ENCODE measurements at places on chromosomes 2 and 18.

- no peak for DNase-seq
Measured at GRCh38 chr2:59936048-59936447, 617.4 kb downstream of the BCL11A start.

DNA sequence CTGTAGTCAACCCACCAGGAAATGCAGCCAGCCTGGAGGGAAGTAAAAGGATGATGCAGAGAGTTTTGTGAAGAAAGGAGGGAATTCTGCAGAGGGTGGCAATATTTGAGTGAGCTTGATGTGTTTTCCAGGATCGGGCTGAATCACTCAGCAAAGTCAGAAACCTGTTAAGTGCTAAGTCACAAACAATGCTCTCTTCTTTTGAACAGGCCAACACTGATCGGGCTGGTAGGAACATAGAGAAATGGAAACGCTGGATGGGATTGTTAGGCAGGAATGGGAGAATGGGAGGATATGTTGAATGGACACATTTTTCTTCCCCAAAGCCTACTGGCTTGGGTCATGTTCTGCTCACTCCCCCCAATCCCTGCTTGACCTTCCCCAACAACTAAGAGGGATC is 36.6 kb downstream of the KCNS3 start:
- no peak for DNase-seq

GRCh38 chr18:76453057-76453561 is 41.9 kb downstream of the ZNF516 start:
- DNase-seq, result peak; percentile 12

DNA sequence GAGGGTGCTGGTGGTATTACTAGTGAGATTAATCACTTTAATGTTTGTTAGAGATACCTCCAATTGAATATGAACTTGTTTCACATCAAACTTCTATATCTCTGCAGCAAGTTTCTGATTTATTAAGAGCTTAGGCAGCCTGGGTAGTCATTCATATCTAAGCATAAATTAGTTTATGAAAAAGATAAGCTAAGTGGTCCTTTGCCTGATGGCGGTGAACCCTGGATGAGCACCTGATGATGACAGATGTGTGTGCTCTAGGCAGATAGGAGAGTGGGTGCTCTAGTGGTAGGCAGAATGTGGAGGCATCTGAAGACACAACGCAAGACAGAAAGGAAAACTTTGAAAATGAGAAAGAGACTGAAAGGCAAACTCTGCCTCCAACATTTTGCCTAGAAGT is 5.0 kb downstream of the FKBP7 start:
- no peak for DNase-seq

DNA sequence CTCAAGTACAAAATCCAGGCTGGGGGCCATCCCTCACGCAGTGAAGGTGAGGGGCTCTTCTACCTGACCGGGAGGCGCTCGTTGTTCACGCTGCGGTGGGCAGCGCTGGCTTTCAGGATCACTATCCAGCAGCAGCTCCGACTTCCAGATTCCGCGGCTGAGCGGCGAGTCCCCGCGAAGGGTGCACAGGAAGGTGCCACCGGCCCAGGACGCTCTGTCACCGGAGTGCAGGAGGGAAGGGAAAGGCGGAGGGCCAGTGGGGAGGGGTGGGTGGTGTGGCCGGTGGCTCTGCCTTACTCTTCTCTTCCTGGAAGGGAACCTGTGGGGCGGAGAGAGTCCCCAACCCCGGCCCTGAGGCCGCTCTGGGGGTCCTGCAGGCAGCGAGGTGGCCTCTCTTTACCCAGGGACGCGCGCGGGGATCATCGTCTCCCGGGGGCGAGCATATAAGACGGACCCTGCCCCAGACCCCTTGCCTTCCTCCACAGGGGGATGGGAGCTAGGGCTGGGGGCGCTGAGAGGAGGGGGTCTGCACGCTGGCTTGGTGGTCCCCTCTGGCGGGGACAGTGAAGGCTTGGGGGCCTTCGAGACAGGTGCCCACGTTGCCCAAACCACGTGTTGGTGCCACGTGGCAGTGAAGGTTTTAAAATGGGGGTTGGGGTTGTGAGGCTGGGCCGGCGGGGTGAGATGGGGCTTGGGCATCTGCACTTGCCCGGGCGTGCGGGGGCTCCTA is 26.9 kb upstream of the HS6ST1 start:
- DNase-seq, result no peak

- no peak for DNase-seq
Measured at GRCh38 chr2:232365621-232366321, 12.8 kb upstream of the ALPP start.

GRCh38 chr2:105327690-105328089 is 1.8 kb downstream of the TGFBRAP1 start:
- no peak for DNase-seq
